ENCODE measurements at places on chromosomes 2 and 18. TPM values are rescaled to one million over a fixed set of nuclear protein-coding genes. Genes with fewer than 3 reads are reported as not detected.

Gene TMEM37
- 0.94 TPM for total RNA-seq

Gene LCT
- total RNA-seq = not detected

Gene L3MBTL4
- not detected for total RNA-seq

Gene SLC4A5
- 0.09 TPM for total RNA-seq

Gene EFR3B
- total RNA-seq = 0.28 TPM

Gene CDC42EP3
- total RNA-seq = 27.8 TPM

Gene RUFY4
- total RNA-seq = not detected

Gene RPS27A
- total RNA-seq = 975 TPM

Gene DLGAP1
- 0.09 TPM for total RNA-seq

Gene COL3A1
- 0.99 TPM for total RNA-seq

Gene GALNT13
- total RNA-seq = 0.36 TPM

Gene ANKRD29
- total RNA-seq = 0.85 TPM

Data from endothelial cell of coronary artery (primary cell).